ENCODE measurements at places on chromosomes 5 and 9.

- DNase-seq, result peak; percentile 13
These were observed 96.8 kb downstream of the ANKRD18B start for GRCh38 chr9:33620738-33621439.

GRCh38 chr5:78648359-78649210, at the start of gene LHFPL2:
Gene LHFPL2, minus strand, starts transcription at chr5:78648772. Its CDS starts 138,559 bp downstream, at chr5:78510213.
- peak; percentile 90 for DNase-seq

DNA sequence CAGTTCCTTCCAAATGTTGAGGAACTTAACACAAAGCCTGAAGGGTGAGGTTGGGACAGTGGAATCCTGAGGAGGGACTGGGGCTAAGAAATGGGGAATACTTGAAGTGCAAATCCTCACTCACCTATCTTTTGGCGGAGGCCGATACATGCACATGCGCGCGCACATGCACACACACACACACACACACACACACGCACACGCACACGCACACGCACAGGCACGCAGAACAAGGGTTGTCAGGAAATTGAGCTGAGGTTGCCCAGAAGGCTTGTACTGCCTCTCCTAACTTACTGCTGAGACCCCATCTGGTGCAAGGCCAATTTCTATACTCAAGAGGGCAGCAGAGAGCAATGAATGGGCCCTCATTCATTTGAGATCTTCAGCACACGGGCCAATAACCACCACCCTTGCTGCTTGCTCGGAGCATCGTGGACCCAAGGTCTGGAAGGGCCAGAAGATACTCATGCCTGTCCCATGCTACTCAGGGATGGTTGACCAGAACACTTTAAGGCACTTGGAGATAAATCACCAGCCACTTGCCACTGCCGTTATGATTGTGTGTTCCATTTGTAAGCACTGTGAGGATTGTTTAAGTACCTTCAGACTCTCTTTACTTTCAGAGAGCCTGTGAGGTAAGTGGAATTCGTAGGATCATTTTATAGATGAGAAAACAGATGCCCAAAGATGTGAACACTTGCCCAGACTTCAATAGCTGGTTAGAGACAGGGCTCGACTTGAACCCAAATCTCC, 21.5 kb downstream of the BTF3 start:
- DNase-seq, result peak; percentile 89

GRCh38 chr5:16936150-16936988, at the start of gene MYO10:
Gene MYO10, minus strand, starts transcription at chr5:16936288. Its CDS starts 480 bp downstream, at chr5:16935808.
- peak; percentile 91 for DNase-seq

GRCh38 chr9:89387197-89387849, 69.0 kb downstream of the SECISBP2 start:
- DNase-seq, result no peak

- peak; percentile 69 for DNase-seq
These were observed 77.4 kb upstream of the DMRT1 start for GRCh38 chr9:764105-764524.

- DNase-seq, result no peak
These were observed 421.7 kb downstream of the CDH12 start for GRCh38 chr5:22431406-22431805.

DNA sequence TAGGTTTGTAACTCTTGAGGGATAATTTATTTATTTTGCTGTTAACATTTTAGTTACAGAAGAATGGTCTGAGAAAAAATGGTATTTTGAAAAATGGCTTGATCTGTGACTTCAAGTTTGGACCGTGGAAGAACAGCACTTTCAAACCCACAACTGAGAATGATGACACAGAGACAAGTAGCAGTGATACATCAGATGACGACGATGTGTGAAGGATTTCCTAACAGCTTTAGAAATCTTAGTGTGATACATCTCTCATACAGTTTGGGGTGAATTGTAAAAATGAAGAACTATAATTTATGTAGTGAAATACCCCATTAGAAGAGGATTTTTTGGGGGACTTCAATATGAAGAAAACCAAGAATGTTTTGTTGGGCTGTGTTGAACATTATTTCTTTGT, 88.7 kb downstream of the GPBP1 start:
- DNase-seq, result no peak

DNA sequence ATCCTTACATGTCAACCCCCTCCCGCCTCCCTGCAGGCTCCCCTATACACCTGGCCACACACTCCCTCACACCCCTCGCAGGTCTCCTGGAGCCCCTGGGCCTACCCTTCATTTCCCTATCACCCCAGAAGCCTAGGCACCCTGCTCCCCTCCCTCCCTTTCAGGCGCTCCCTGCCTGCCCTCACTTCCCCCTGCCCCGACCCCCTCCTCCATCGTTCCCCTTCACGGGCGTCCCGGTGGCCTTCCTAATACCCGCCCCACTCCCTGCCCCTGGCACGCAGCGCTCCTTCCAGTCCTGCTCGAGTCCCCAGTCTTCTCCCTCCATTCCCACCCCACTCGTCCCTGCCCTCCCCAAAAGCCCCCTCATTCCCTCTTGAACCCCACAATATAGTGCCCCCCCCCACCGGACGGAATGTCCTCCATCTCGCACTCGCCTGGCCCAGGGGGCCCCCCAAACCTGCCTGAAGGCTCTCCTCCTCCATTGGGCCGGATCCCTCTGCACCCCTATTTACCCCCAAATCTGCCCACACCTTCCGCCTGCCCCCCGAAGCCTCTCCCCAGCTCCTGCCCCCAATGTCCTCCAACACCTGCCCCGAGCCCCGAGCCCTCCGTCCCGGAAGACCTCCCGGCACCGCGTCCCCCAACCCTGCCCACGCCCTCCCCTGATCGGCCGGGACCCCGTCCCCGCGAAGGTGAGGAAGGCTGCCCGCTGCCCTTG, 746 bp downstream of the STRBP start:
- DNase-seq, result no peak

DNA sequence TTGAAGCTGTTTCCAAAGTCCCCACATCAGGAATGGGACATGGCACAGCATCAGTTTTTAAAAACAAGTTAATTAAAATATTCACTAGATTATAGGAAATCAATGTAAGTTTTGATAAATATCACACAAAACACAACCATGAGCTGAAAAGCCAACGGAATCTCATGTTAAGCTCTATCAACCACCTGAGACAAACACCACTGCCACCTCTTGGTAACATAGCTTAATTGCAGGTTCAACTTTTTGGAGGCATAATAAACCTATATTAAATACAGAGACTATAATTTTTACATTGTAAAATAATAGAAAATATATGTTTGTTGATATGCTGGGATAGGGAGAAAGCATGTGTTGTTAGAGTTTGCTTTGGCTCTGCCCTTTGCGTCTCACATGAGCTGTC, 126.1 kb downstream of the SV2C start:
- DNase-seq, result no peak

- DNase-seq, result no peak
These were observed 121.4 kb downstream of the ASTN2 start for GRCh38 chr9:117293206-117294114.

DNA sequence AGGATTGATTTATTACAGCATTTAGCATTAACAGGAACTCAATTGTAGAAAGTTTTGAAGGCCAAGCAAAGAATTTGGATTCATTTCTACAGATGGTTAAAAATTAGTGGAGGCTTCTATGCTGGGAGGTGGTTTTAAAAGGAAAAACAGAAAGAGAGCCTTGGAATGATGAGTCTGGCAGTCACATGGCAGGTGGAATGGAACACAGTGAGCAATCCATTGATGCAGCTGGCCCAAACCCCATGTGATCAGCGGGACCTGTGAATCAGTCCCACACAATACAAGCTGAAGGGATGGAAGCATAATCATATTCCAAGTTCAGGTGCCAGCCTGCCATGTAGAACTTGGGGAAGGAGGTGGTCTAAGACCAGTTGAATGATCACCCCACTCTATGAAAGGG, 147.9 kb downstream of the PIP5K1B start:
- DNase-seq, result no peak

GRCh38 chr5:173454736-173455598, 126.8 kb upstream of the STC2 start:
- no peak for DNase-seq

DNA sequence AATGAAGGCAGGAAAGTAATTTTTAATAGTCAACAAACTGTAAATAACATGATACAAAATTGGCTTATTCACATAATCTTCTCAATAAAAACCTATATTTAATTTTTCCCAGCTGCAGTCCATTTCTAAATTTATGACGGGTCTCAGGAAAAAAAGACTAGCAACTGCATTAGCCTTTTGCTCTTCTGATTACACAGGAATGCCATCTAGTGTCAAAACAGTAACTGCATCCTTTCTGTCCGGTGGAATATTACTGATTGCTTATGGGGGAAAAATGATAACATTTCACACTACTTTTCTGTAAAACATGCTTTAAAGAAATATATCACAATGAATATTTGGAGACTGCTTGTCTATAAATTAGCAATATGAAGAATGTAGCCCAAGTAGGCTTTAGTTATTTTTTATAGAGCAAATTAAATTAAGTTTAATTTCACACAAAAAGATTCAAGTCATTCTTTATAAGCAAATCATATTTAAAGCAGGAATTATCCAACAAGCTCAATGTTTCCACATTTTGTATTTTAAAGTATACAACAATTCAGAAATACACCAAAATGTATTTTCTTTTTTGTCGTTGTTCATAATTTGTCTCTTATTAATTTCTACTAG, 534.7 kb downstream of the CDH10 start:
- DNase-seq, result peak; percentile 33

DNA sequence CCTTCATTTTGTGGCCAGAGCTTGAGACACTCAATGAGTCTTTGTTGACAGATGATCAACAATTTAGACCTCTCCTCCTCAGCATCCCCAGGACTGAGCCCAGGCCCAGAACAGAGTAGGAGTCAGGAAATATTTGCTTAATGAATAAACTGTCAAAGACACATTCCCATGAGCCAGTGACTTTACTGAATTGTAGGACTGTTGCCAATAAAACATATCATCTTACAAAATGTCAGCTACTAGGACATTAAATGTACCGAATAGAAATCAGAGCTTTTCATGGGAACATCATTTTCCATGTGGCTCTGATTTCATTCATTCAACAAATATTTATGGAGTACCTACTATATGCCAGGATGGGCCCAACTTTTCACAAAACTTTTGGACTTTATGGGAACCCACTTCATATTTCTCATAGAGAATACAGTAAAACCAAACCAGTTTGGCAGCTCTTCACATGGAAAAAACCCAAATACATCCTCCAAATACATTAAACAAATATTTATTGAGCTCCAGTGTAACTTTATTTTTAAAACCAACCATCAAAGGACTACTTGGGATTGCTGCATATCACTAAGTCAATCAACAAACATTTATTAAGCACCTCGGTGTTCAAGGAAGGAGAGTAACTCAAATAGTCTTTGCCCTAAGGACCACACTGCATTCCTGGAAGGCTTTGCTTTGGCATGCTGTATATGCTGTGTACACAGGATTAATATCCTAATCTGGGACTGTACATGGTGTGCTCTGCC, 11.4 kb downstream of the VDAC1 start:
- no peak for DNase-seq

DNA sequence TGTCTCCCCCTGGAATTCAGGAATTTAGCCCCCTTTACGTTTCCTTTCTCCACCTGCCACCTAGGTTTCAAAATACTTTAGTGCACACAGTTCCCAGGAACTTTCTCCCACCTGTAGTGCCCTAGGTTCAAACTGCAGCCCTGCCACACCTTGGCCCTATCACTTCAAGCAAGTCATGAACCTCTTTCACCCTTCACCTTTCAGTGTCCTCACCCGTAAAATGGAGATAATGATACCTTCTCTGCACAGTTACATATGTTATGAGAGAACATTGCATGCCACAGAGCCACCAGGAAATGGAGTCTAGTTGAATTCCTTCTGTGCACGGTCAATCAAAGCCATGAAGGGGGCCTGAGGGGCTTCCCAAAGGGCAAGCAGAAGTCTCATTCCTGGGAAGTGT, 9.8 kb upstream of the EEIG1 start:
- DNase-seq, result no peak

- DNase-seq, result no peak
These were observed 782.4 kb upstream of the WWC1 start for GRCh38 chr5:167509076-167509475.

- peak; percentile 47 for DNase-seq
These were observed 433.9 kb upstream of the ZNF608 start for GRCh38 chr5:125180231-125180829.

GRCh38 chr9:123536455-123536868, 180.5 kb downstream of the CRB2 start:
- DNase-seq, result no peak

DNA sequence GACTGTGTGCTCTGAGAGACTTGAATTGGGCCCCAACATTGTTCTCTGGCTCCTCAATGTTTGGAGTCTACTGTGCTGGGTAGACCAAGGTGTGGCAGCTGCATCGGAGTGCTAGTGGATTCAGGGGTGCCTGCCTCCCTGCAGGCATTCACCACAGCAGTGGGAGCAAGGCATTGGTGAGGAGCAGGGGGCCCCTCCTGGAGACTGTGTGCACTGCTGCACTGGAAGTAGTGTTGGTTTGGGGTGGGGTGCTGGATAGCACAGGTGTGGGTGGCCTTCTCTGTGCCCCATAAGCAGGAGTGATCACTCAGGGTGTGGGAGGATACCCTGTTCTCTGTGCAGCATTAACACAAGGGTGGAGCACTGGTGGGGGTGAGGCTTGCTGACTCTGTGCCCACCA, 39.2 kb downstream of the INSL6 start:
- no peak for DNase-seq

GRCh38 chr5:54785729-54786591, 199.4 kb downstream of the ESM1 start:
- DNase-seq, result peak; percentile 68
